ENCODE measurements at places on chromosomes 12 and 14.

GRCh38 chr12:10636611-10637010 lies 23.2 kb upstream of the MAGOHB start:
- no peak for DNase-seq

- DNase-seq, result no peak
Observed at GRCh38 chr12:5756338-5756842, 188.7 kb downstream of the ANO2 start.

DNA sequence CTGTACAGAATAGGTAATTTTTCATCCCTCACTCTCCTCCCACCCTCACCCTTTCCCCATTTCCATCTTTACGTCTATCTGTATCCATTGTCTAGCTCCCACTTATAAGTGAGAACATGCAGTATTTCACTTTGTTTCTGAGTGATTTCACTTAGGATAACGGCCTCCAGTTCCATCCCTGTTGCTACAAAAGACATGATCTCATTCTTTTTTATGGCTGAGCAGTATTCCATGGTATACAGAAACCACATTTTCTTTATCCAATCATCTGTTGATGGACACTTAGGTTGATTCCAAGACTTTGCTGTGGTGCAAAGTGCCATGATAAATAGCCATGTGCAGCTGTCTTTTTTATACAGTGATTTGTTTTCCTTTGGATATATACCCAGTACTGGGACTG lies 16.4 kb downstream of the EEA1 start:
- no peak for DNase-seq

DNA sequence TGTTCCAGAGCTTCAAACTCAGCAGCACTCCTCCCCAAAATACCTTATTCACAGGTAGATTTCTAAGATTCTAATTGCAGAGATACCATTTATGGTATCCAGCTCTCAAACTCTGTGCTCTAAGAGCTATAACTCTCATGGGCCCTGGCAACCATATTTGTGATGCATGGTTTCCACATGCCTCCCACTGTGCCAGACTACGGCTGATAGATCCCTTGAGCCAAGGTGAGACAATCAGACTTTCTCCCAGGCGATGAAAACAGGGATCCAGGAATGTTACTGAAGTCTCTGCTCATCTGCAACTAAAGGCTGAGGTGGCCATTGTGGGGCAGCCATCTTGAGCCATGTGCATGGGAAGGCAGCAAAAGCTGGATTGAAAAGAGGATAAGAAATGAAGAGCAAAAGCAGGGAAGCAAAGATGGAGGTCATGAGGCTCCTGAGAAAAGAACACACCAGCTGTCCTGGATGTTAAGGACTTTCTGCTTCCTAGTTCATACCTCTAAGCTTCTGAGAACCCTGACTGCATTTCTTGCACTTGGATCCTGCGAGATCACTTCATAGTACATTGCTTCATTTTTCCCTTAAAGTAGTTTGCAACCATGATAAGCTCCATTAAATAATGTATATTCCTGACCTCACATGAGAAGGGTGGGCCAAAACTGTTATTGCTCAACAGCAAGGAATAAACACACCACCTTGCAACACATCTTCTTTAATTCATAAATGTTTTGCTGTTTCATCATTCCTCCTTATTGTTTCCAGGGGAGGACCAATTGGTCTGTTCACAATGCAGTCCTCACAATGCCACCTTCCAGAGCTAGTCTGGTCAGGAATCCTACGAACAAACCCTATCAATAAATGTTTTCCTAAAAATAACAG lies 5.4 kb downstream of the EGLN3 start:
- no peak for DNase-seq

DNA sequence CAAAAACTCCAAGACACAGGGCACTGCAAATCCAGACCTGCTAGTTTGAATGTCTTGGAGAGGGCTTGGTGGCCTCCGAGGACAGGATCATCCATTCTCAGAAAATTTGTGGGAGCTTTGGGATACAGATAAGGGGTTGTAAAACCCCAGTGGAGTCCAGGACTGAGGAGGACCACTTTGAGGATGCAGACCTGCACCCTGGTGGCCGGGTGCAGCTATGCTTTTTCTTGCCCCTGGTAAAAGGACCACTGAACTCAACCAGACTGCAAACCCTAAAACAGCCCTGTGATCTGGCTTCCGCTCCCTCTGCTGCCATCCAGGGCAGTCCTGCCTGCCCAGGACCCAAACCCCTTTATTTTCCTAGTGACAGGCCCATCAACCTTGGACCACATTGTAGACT lies 169.5 kb upstream of the DAAM1 start:
- DNase-seq, result peak; percentile 53

DNA sequence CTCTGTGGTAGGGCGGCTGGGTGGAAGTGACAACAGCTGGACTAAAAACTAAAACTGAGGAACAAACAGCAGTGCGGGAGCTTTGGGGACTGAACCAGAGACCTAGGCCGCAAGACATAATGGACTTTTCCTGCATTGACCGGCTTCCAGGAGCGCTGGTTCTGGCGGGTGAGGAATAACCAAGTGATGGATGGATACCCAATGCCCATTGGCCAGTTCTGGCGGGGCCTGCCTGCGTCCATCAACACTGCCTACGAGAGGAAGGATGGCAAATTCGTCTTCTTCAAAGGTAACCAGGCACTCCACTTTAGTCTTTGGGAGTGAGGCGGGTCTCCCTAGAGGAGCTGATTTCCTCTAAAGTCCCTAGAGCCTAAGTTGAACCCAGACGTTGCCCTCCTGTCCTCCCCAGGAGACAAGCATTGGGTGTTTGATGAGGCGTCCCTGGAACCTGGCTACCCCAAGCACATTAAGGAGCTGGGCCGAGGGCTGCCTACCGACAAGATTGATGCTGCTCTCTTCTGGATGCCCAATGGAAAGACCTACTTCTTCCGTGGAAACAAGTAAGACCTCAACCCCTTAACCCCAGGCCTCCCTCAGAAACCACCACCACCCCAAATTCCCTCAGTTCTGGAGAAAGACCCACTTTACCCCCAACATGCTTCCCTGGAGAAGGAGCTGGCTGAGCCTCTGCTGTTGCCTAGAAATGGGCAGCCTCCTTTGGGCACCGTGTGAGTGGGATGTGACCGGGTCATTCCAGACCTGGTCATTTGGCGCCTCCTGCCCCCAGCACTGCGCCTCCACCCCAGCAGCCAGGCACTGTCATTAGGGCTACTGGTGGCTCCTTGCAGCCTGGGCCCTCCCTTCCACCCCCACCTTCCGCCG lies 8.1 kb downstream of the MMP14 start:
- DNase-seq, result no peak

- DNase-seq, result no peak
Observed at GRCh38 chr12:104662908-104663307, 206.2 kb downstream of the CHST11 start.

GRCh38 chr14:68216079-68216478 lies 396.5 kb downstream of the RAD51B start:
- no peak for DNase-seq

DNA sequence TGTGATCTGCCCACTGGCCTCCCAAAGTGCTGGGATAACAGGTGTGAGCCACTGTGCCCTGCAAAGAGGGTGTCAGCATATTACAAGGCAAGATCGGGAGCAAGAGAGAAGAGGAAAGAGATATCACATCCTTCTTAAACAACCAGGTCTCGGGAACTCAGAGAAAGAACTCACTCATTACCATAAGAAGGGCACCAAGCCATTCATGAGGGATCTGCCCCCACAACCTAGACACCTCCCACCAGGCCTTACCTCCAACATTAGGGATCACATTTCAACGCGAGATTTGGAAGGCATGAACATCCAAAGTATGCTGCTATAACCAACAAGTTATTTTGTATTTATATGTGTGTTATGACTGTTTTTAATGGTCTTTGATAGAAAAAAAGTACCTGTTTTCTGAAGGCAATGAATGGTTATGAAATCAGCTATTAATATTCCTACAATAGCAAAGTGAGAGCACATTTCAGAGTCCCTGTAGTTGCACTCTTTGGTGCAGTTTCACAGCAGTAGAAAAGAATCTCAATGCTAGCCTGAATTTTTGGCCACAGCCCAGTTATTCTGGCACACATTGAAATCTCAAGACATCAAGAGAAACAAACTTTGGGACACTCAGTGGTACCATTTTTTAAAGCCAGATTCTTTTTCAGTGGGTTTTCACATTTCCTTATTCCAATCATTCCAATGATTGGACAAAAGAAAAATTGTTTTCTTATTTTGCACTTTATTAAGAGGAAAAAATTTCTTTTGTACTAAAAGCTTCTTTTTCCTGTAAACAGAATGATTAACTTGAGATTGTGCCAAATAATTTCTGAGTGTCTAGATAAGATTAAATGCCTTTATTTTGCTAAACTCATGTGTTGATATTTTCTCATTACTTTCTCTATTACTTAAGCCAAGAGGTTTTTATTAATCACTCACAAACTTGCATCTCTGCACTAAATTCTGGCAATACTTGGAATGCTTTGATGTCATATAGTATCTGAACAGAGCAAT lies 582.6 kb upstream of the ATP2B1 start:
- peak; percentile 50 for DNase-seq

GRCh38 chr14:99603471-99604277 lies at the start of gene CCDC85C:
CCDC85C (minus strand) TSS chr14:99604207; CDS start chr14:99603959, 248 bp downstream.
- peak; percentile 43 for DNase-seq

DNA sequence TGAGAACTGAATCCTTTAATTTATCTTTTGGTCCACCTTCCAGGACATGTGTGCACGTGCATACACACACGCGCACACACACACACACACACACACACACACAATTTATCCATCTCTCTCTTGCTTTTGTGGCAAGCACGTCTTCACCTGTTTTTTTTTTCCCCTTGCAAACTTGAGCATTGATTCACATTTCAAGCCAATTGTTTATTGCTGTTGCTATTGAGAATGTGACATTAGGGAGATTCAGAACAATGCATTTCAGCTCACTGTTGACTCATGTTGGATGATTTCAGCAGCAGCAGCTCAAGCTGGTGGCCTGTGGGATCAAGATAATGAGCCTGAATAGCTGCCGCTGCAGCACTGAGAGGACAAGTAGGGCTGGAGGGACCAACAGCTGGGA lies 128.9 kb downstream of the SNAPC1 start:
- no peak for DNase-seq

DNA sequence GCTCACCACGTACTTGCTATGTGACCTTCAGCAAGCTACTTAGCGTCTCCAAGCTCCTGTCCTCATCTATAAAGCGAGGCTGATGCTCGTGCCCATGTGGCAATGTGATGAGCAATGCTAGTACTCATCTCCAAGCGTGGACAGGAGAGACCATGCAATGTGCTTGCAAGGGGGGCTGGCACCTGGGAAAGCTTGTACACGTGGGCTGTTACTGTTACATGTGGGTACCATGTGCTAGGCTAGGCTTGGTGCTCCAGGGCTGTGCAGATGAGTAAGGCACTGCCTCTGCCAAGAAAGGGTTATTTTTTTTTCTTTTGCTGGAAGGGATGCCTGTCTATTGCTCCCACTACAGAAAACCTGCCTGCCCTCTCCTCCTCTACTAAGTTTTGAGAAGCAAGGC lies 46.6 kb downstream of the TSPAN11 start:
- no peak for DNase-seq

GRCh38 chr14:24051176-24051788 lies 527 bp upstream of the CARMIL3 start:
- no peak for DNase-seq

DNA sequence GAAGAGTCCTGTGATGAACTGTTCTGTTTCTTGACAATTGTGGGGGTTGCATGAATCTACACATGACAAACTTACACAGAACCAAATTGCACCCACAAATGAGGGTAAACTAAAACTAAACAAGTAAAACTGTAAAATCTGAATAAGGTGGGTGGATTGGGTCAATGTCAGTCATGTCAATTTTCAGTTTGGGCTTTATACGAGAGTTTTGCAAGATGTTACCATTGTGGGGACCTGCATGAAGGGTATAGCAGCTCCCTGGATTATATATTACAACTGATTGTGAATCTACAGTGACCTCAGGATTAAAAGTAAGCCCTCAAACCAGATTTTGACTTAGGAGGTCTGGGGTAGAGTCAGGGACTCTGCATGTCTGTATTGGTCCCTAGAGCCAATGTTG lies 101.5 kb upstream of the LHX5 start:
- no peak for DNase-seq

DNA sequence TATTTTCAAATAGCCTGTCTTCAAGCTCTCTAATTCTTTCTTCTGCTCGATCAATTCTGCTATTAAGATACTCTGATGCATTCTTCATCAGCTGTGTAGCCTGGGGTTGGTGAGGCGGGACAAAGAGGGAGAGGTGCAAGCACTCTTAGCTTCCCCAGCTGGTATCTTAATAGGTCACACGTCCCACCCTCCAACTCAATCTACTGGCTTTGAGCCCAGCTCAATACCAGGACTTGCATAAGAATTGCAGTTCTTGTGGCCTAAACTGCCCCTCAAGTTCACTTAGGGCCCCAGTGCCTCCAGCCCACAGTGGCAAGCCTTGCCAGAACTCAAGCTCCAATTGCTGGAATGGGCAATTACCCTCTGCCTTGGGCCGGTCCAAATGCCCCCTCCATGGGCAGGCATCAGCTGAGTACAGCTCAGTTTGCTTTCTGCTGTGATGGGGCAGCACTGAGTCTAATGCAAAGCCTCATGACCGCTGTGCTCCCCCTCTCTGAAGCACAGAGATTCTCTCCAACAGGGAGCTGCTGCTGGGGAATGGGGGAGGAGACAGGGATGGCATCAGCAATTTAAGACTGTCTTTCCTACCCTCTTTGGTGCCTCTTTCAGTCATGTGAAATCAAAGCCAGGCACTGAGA lies 5.6 kb upstream of the SPATA7 start:
- DNase-seq, result no peak

GRCh38 chr12:26691234-26691970 lies 141.6 kb downstream of the ITPR2 start:
- DNase-seq, result peak; percentile 99

DNA sequence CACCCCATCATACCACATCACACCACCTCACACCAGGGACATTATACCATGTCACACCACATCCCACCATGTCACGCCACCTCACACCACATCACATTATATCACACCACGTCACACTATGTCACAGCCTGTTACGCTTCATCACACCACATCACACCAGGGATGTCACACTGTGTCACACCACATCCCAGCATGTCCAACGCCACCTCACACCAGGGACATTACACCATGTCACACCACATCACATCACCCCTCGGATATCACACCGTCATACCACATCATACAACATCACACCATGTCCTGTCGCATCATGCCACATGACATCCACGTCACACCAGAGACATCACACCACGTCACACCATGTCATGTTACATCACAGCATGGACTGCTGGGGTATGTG lies 235.5 kb downstream of the TMEM121 start:
- no peak for DNase-seq

- DNase-seq, result no peak
Observed at GRCh38 chr14:97443412-97443811, 646.2 kb downstream of the VRK1 start.

GRCh38 chr12:90773491-90773890 lies 181.5 kb downstream of the CCER1 start:
- peak; percentile 29 for DNase-seq

DNA sequence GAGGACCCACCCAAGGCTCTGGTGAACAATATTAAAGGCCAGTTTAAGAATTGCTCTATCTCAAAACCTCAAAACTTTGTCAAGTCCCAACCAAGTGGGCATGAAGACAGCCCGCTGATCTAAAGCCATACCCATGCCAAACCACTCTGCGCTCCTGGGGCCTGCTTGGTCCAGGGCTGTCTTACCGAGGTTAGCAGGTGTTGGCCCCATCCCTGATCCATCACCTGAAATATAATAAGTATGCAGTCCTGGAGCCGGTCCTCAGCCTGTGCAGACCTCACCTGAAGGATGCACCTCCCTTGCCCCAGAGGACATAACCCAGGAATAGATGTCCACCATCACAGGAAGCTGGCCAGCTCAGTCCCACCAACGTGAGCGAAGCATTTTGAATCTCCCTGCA lies 198.3 kb upstream of the FKBP4 start:
- no peak for DNase-seq

- no peak for DNase-seq
Observed at GRCh38 chr14:56585461-56586084, 6.0 kb downstream of the TMEM260 start.

Data from choroid plexus epithelial cell (primary cell).